ENCODE measurements at places on chromosomes 1 and 21.
A peak's percentile ranks its signal among the peaks of the same experiment; 100 is the strongest.

GRCh38 chr21:14366998-14367397, 15.9 kb downstream of the HSPA13 start:
- DNase-seq, result no peak

GRCh38 chr1:233662575-233663304, 48.8 kb downstream of the KCNK1 start:
- DNase-seq, result no peak

DNA sequence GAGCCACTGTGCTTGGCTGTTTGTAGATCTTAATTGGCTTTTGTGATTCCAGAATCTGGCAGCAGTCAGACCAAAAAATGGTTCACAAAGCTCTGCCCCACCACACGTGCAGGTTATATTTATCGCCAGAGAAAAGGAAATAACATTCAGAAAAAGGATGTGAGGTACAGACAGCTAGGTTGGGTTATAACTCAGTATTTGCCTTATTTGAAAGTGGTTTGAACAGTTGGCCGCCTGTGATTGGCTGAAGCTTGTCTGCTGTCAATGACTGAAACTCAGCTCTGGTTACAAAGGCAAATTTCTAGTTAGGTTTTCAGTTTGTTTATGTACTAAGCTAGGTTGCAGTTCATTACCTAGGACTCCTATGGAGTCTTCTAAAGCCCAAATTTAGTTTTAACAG, 9.6 kb downstream of the SH3BGR start:
- no peak for DNase-seq

DNA sequence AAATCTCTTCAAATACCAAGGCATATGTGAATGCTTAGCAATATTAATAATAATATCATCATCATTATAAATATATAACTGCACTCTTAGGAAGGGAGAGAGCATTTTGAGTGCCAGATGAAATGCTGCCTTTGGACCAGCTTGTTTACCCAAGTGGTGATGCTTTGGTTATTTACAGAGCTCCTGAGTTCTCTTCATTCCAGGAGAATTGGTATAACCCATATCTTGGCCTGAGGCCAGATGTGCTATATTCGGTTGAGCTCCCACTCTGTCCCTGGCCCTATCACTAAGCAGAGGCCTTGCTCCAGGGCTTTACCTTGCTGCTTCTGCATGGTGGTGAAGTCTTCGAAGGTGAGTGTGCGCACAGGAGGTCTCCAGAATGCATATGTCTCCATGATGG, 89.4 kb downstream of the TBX15 start:
- no peak for DNase-seq

GRCh38 chr1:162736633-162737067, 53.9 kb upstream of the HSD17B7 start:
- no peak for DNase-seq

DNA sequence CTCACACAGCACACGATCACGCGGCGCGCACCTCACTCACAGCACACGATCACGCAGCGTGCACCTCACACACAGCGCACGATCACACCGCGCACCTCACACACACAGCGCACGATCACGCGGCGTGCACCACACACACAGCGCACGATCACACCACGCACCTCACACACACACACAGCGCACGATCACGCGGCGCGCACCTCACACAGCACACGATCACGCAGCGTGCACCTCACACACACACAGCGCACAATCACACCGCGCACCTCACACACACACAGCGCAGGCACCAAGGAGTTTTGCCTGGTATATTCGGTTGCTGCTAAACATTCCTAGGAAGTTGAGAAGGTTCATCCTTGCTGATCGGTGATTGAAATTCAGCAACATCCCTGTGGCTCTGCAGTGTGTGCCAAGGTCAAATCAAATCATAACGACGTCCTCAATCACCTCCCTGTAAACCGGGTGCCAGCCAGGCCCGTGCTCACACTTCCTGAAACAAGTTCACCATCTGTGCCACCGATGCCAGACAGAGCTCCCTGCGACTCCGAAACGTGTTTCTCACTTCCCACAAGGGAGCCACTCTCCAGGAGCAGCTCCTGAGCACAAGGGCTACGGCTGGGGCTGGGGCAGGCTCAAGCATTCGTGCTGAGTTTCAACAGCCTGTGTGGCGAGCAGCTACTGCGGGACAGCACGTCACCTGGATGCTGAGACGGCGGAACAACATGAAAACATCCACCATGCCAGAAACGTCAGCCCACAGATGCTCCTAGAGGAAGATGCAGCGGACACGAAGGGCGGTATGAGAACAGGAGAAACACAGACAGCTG, 30.2 kb downstream of the WDR4 start:
- no peak for DNase-seq

GRCh38 chr1:201608635-201609395, 69.9 kb downstream of the NAV1 start:
- DNase-seq, result no peak

DNA sequence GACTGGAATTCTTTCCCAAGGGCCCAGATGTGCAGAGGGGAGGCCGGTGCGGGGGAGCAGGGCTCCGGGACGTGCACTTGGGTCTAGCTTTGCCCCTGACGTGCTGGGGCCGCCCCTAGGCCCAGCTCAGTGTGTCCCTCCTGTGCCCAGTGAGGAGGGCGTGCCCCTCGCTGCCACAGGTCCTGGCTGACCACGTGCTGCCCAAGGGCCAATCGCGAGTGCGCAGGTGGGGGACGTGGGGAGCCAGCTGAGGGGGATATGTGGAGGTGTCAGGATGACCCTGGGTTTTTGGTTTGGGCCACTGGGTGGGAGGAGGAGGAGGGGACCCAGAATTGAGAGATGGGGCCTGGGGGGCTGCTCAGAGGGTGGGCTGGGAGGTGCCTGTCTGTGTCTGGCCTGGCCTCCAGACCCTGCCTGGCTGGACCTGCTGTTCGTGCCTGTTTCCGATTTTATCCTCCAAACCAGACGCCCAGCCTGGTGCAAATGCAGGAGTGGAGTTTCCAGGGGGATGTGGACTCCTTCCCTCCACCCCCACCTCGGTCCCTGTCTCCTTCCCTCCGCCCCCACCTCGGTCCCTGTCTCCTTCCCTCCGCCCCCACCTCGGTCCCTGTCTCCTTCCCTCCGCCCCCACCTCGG, 6.1 kb upstream of the RNF223 start:
- DNase-seq, result peak; percentile 66

DNA sequence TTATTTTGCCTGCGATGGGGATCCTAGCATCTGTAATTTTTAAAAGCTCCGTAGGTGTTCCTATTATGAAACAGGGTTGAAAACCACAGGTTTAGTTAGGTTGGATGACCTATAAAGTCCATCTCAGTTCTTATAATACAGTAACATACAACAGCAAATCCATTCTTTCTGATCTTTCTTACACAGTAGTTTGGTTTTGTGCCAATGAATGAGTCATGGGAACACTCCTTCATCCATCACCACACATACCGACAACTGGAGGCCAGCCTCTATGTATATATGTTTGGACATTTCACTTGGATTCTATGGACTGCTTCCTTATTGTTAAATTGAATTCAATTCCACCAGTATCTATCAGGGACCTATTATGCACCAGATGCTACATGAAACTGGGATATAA, 118.4 kb upstream of the L1TD1 start:
- DNase-seq, result no peak

GRCh38 chr1:90344963-90345730, 350.2 kb downstream of the ZNF326 start:
- no peak for DNase-seq

- no peak for DNase-seq
Observed at GRCh38 chr1:63799820-63800219, 26.0 kb downstream of the ROR1 start.

- DNase-seq, result no peak
Observed at GRCh38 chr1:235403593-235403992, 36.4 kb downstream of the TBCE start.

- no peak for DNase-seq
Observed at GRCh38 chr1:211581526-211581925, 2.6 kb upstream of the SLC30A1 start.

- no peak for DNase-seq
Observed at GRCh38 chr1:15177710-15178166, 24.2 kb downstream of the TMEM51 start.

DNA sequence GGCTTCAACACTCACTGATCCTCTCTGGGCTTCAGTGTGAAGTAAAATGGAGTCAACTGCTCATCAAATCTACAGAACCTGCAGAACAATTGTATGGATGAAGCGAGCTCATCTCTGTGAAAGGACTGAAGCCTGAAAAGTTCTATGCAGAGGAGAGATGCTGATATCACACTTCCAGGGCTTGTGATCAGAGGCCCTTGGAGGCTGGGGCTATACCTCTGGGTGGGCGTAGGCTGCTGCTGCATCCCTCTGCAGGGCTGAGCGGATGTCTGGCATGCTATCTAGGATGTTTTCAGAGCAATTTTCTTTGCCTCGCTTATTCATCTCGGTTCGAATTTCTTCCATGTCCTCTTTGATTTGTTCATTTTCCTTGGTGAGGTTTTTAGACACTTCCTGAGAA, 17.6 kb downstream of the OLFML2B start:
- DNase-seq, result no peak

DNA sequence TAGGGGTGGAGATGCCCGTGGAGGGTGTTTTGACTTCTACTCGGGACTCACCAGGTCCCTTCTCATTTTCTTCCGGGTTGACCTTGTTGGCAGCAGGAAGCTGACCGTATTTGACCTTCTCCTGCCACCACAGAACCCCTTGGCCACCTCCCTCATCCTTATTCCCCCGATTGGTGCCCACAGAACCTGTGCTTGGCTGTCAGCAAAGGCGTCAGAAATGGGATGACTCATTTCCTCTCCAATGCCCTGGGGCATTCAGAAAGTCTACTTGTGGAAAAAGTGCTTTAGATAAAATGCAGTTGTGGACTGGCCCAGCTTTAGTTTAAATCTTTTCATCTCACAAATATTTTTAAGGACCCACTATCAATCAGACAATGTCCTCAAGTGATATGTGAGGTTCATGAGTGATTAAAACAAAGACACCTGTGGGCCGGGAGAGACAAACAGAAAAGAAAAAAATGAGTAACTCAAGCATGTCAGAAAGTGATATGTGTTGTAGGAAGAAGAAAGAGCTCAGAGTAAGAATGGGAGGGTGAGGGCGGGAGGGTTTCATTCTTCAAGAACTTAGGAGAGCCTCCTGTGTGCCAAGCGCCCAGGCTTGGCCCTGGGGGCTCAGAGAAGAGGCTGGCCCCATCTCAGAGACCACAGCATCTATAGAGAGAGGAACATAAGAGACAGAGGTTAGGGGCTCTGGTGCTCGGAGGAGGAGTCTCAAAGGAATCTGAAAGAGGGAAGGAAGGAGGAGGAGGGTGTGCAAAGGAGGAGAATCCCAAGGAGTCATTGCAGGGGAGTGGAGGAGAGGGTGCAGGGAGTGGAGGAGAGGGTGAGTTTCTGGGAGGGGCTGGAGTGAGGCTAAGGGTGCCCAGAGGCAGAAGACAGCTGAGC, 221.6 kb upstream of the VAMP3 start:
- DNase-seq, result peak; percentile 69

DNA sequence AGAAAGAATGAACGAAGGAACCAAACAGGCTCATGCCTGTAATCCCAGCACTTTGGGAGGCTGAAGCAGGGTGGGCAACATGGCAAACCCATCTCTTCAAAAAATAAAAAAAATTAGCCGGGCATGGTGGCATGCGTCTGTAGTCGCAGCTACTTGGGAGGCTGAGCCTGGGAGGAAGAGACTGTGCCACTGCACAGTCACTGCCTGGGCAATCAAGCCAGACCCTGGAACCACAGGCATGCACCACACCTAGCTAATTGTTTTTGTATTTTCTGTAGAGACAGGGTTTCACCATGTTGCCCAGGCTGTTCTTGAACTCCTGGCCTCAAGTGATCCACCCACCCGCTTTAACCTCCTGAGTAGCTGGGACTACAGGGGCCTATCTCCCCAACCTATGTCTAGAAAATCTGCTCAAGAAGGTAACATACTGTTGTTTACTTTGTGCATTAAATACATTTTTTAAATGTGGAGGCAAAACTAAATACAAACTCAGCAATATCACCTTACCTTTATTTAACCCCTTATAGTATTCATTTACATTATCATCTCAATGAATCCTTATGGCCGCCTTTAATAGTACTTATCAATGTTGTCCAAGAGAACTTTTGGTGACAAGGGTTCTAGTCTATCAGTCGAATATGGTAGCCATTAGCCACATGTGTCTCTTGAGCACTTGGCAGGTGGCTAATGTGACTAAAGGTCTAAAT, 2.7 kb downstream of the KHDC4 start:
- DNase-seq, result peak; percentile 46

DNA sequence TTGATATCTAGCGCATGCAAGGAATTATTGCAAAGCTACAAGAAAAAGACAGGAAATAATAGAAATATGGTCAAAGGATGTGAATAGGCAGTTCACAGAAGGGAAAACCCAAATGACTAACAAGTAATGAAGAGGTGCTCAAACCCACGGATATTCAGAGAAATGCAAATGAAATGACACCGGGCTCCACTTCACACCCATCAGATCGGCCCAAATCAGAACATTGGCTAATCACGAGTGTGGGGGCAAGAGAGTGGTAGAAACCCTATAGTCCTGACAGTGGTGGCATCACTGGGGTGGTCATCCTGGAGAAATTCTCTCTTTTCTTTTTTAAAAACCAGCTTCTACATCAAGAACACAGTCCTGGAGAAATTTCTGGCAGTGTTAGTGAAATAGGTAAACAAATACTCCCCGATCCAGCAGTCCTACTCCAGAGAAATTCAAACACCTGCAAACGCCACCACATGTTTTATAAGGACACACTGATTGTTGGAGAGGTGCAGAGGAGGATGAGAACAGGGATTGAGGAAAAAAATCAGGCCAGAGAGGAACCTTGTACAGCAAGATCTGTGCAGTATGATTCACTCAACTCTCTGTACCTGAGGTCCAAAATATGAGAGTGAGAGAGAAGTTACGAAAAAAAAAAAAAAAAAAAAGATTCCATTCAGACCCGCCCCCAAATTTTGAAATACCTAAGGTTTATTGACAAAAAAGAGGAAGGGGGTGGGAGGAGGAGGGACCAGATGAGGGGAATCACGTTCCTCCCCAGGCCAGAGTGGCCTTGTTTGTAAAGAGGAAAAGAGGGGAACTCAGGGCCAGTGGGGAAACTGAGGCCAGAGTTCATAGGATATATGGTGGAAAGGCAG, 9.2 kb upstream of the TNFRSF1B start:
- no peak for DNase-seq

- DNase-seq, result no peak
Observed at GRCh38 chr1:150572918-150573647, 6.3 kb downstream of the MCL1 start.

DNA sequence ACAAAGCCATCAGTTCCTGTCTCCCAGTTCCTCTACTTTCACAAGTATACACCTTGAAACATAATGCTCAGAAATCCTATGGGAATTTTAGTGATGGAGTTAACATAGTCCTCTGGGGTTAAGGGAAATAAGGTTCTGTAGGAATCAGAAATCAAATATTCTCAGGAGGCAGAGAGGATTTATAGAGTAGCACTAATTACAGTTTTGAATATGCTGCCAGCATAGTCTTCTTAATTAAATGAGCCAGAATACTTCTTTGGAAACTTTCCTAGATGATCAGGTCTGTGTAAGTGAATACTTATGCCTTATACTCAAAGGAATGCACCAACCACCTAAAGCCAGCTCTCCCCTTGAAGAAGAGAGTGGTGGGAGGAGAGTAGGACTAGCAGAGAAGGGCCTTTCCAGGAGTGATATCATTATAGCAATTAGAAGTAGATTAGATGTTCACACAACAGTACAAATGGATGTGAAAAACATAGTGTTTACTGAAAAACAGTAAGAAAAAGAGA, 31.4 kb upstream of the DIRAS3 start:
- no peak for DNase-seq

GRCh38 chr1:6052543-6053205, 7.0 kb downstream of the KCNAB2 start:
- DNase-seq, result peak; percentile 66
